Hematopoietic multipotent progenitor cell treated with erythropoietin and hydrocortisone succinate and interleukin-3 and kit ligand, for 4 days (in vitro differentiated cells): ENCODE measurements at places on chromosomes 3 and 15.

- DNase-seq: peak; percentile 60
These were observed 32.4 kb upstream of the ALDH1L1 start for GRCh38 chr3:126212620-126213378.

- no peak for DNase-seq
These were observed 309.0 kb downstream of the GBE1 start for GRCh38 chr3:81452418-81452817.

DNA sequence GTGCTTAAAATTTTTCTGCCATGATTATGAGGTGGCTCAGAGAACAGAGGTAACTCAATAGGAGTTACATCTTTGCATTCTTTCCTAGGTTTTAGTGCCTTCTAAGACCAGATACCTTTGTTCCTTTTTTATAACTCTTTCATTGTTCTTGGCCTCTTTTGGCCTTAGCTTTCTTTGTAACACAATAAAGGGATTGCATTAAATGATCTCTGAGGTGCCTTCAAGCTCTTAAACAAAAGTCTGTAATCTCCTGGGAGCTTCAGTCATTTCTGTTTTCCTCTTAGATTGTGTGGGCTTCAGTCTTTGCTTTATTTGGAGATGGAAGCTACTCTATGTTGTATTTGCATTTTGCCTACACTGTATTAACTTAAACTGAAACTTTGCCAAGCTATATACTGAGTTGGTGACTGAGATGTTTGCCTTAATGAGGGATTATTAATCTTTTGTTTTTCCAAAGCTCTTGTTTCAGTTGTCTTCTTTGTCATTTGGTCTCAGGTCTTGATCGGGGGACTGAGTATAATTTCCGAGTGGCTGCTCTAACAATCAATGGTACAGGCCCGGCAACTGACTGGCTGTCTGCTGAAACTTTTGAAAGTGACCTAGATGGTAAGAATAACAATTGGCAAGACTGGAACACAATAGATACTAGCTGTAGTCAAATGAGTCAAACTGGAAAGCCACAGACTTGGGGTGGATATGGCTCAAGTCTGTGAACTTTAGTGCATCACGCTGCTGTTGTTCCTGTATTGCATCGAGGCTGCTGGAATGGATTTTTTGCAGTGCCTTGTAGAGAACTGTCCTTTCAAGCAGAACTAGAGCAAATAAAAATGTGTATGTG is 110.3 kb downstream of the HCN4 start:
- DNase-seq: no peak

GRCh38 chr15:63166219-63166618 is 8.9 kb upstream of the RPS27L start:
- peak; percentile 81 for DNase-seq

- peak; percentile 5 for DNase-seq
These were observed 57.0 kb upstream of the NR2F2 start for GRCh38 chr15:96273317-96274086.

DNA sequence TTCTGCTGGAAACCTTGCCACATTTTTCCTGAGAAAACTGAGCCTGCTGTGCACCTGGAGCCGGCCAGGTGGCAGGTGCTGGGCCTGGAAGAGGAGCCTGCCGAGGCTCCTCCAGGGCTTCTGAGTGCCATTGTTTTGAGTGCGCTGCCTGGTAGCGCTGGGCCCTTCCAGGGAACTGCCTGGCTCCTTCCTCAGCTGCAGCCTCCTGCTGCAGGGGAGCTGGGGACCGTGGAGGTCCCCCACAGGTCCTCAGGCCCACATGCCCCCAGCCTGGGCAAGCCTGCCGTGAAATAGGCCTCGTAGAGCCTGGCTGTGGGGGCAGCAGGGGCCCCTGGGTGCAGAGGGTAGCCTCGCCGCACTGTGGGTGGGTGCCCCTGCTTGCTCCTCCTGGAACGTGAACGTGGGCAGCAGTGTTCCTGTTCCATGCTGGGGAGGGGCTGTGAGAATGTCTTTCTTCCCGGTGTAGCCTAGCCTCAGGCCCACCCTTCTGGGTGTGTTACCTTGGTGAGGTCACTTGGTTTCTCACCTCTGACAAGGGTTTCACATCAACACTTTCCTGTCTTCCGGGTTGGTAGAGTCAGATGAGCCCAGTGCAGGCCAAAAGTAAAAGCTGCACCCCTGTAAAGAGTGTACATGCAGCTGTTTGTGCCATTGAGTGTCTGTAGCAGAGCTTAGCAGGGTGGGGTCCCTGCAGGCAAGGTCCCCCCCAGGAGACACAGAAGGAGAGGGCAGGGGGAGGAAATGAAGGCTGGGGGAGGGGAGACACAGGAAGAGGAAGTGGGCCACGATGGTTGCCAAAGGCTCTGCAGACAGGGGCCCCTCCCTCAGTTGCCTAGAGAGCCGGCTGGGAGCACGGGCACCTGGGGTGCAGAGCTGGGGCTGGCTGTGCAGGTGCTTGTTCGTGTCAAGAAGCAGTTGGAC is 34.5 kb downstream of the KLF13 start:
- peak; percentile 86 for DNase-seq

GRCh38 chr3:152550284-152550683 is 281.6 kb downstream of the MBNL1 start:
- peak; percentile 20 for DNase-seq

- no peak for DNase-seq
These were observed 233.3 kb upstream of the NR2E3 start for GRCh38 chr15:71577071-71577470.

DNA sequence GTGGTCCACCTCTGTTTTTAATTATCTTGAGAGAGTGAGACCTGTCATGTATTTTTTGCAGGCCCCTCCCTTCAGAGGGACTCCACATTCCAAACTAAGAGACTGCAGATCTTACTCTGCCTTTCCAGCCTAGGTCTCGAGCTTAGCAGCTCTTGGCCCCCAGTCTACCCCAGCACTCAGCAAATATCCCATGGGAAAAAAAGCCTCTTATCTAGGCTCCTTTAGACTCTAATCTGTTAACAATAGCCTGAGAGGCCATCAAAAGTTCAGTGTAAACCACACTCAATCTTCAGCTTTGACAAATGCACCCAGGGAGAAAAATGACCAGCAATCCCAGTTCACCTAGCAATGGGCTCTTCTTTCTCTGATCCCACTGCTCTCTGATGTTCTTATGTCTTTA is 8.6 kb upstream of the BLM start:
- DNase-seq: no peak

DNA sequence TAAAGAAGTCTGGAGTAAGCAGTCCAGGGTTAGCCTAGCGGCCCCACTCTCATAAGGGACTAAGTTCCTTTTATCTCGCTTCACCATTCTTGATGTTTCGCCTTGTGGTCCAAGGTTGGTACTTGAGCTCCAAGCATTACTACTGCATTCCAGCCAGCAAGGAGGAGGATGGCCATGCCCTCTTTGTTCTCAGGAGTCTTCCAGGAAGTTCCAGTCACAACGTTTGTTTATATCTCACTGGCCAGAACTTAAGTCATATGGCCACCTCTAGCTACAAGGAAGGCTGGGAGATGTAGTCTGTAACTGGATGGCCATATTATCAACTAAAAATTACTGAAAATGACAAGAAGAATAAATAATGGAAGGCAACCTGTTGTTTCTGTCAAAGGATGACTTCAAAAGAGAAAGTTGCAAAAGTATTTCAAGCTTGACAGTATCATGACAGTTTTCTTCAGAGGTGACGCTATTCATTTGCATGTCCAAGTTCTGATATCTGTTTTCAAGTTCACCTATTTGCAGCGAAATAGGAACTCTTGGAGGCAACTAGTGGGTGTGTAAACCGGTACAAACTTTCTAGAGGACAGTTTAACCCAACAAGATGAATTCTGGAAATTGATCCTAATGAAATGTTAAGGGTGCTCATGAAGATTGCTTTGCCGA is 118.6 kb downstream of the PGPEP1L start:
- peak; percentile 56 for DNase-seq

DNA sequence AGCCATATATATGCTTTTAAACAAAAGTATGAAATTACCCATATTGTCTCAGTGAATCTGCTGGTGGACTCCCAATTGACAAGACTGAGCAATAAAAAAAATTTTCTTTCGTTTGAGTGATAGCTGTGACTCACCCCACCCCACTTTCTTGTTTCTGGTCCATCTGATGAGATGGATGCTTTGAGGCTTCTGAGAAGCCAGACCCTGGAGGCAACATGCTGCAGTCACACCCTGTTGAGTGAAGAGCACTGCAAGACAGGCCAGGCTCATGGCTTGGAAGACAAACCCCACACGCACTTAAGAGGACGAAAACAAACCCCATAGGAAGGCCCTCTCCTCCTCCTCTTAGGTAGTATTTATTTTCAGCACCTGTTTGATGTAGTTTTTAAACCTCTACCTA is 276.0 kb upstream of the TTC14 start:
- no peak for DNase-seq

GRCh38 chr3:143135150-143135549 is 15.6 kb downstream of the CHST2 start:
- no peak for DNase-seq

DNA sequence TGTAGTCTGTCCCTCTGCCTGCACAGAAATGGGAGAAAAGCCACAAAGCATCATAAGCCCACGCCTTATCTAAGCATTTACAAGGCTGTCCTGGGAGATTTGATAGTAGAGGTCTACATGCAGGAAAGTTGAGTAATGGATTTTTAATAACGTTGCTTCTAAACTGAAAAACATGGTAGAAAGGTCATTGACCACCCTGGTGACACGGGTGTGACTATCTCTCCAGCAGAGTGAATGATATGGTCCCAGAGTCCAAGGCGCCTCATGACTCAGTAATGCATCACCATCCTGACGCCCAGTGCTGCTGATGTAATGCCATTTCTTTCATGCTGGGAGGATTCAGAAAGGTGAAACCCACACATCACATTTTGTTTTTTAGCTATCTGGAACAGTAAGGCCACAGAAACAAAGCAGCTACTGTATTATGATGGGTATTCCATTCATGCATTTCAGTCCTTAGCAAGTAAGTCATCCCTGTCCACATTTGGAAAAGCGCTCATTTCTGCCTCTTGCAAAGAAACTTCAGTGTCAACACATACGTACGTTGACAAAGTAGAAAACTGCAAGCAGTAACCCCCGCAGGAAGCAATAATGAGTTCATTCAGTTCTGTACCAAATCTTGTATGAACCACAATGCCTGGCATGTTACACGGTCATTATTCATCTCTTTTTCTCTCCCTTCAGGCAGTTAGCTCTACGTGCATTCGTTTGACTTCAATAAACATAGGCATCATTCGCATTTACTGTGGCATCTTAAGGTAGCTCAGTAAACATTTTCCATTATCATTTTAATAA is 483.5 kb downstream of the GABRG3 start:
- DNase-seq: peak; percentile 3

DNA sequence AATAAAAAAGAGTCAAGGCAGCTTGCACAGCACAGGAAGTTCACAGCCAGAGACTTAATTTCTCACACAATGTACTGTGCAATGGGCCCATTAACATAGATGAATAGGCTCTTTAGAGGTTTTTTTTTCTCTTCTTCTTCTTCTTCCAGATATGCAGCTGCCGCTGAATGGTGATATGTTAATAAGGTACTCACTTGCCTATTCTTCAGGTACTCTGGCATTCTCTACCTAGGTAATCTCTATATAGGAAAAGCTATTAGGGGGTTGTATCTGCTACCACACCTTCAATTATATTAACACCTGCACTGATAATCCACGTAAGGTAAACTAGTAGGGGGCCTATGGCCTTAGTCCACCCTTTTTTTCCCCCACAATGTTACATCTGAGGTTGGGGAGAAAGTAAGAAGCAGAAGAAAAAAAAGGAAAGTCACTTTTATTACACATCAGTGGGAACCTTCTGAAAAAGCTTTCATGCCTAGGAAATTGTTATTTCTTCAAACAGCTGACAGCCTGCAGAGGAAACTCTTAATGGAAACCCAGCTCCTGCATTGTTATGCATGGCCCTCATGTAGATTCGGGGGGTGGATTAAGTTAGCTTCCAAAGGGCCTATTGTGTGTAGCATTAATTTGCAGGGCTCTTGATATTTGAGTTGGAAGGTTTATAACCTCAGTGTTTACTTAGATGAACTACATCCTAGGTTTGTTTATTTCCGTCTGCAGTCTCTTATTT is 525.5 kb downstream of the ZIC1 start:
- no peak for DNase-seq

GRCh38 chr3:24129549-24129948 is 184.5 kb downstream of the NR1D2 start:
- no peak for DNase-seq

GRCh38 chr3:128498901-128499530 is 6.0 kb upstream of the GATA2 start:
- no peak for DNase-seq

DNA sequence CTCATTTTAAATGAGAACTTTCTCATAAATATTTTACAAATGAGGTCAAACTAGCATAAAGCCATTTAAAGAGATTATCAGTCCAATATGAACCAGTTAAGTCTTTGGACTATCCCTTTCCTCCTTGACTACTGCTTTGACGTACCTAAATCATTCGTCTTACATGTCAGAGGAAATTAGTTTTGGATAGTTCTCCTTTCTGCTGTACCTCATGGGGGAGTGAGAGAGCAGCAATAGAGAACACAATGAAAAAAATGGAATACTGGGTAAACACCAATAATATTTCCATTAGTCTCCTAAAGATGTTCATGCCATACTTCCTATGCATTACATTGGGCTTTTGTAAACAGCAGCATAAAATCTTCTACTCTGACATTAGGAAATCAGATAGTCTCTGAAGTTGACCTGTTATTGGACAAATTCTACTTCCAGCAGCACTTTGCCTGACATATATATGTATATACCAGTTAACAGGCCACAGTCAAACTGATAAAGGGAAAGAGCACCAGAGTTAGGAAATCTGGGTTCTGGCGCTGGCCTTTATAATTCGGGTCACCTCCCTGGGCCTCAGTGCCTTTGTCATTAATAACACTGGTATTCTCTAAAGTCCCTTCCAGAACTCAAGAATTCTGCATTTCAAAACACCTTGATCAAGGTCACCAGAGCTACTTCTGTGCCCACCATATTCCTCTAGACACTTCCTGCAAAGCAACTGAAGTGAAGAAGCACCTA is 26.8 kb downstream of the TIMMDC1 start:
- peak; percentile 54 for DNase-seq

DNA sequence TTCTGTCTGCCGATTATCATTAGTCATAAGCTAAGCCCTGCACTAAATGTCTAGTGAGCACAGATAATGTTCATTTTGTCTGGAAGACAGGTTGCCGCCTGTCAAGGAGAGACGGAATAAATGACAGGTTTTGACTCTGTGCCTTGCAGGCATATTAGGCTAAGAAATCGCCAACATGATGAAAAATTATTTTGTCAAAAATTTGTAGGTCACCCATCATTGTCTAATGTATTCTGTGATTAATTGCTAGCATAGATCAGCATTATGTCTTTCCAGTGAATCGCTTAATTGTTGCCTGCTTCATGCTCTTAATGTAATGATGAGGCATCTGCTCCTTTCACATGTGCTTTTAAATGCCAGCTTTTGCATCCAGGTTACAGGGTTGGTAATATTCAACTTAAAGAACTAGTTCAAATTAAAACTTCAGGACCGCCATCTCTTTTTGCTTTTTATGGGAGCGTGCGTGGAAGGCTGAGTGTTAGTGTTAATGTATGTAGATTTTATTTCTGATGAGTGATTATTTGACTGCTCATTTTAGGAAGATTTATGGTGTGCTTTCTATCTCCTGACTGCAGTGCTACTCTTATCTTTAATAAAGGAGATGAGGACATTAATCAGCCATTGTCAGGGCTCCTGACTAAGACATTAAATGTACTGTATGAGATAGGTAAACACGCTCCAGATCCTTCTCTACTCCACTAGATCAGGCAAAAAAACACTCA is 120.8 kb upstream of the MEIS2 start:
- DNase-seq: peak; percentile 7
